ENCODE measurements at places on chromosomes 5 and 9.

DNA sequence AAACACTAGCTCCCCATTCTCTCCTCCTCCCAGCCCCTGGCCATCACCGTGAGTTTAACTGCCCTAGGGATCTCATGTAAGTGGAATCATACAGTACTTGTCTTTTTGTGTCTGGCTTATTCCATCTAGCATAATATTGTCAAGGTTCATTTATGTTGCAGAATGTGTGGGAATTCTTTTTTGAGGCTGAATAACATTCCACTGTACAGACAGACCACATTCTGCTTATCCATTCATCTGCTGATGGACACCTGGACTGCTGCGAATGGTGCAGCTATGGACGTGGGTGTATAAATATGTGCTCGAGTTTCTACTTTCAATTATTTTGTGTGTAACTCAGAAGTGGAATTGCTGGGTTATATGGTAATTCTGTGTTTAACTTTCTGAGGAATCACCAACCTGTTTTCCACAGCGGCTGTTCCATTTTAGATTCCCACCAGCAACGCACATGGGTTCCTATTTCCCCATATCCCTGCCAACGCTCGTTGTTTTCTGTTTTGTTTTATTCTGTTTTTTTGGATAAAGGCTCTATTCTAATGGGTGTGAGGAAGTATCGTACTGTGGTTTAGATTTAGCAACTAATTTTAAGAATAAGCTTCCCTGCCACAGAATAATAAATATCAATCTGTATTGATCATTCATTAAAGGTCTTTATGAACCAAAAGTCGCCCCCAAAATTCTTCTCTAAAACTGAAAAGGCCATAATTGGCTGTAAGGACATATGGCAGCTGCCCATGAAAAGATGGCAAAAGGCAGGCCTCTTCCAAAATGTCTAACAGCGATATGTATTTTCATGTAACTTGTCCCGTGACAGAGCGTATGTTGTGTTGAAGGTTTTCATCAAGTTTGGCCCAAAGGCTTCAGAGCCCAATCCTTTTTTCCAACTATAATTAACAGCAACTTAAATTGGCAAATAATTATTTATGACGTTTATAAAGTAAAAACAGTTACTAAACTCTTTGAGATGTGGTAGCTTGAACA, 70.3 kb downstream of the DAP start:
- no peak for DNase-seq

- DNase-seq = no peak
Measured at GRCh38 chr5:143350751-143351602, 52.5 kb downstream of the NR3C1 start.

DNA sequence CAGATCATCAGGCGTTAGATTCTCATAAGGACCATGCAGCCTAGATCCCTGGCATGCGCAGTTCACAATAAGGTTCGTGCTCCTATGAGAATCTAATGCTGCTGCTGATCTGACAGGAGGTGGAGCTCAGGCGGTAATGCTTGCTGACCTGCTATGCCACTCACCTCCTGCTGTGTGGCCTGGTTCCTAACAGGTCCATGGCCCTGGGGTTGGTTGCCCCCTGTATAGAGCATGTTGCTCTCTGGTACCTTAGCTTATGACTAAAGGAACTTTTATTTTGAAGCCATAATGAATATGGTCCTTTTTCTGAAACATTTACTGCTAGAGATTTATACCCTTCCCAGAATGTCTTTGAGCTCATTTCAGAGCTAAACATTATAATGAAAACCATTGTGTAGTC, 3.1 kb downstream of the MAN2A1 start:
- no peak for DNase-seq

- DNase-seq = no peak
Measured at GRCh38 chr5:179119415-179120170, 59.4 kb downstream of the ZNF354C start.

- no peak for DNase-seq
Measured at GRCh38 chr5:67591491-67591890, 394.9 kb upstream of the CD180 start.

DNA sequence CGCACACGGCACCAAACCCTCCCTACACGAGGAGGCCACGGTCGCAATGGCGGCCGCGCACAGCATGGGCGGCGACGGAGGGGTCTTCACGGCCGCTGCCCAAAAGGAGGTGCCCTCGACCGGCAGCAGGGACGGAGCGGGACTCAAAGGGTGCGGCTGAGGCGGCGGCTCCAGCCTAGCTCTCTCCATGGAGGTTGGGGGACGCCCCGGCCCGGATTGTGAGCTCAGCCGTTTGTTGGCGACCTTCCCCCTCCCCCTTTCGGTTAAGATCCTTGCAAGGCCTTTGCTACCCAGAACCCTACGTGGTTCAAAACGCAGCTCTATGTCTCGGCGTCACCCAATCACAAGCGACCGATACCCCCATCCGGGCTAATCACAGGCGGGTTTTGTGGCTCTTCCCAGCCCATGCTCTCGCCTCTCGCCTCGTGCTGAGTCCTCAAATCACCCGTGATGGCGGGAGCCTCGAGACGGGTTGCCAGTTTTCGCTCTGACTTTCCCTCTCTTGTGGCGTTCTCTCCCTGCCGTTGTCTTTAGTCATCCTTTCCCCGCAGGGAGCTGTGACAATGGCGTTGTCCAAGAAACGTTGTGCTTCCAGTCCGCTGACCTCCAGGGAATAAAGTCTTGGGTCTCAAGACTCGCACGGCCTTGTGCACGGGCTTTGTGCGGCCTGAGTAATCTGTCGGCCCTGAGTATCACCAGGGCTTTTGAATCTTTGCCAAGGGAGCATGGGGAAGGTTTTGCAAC, 19.5 kb downstream of the C5orf52 start:
- DNase-seq = no peak

GRCh38 chr9:104144336-104144735, 50.2 kb downstream of the SMC2 start:
- DNase-seq = no peak

DNA sequence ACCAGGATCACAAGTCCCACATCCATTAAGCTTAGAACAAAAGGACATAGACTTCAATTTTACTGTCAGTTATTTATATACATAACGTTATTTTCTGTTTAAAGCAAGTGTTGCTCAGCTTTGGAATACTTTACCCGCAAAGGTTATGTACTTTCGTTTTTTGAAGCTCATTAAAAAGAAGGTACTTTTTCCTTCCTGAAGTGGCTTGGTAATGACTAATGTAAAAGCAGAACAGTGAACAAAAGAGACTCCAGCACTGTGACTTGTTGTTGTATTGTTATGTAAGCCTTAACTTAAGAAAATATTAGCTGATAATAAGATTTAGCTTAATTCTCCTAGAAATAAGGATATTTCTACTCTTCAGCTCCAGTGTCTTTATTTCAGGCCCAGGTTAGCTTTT, 97.3 kb upstream of the SLCO6A1 start:
- DNase-seq = no peak

DNA sequence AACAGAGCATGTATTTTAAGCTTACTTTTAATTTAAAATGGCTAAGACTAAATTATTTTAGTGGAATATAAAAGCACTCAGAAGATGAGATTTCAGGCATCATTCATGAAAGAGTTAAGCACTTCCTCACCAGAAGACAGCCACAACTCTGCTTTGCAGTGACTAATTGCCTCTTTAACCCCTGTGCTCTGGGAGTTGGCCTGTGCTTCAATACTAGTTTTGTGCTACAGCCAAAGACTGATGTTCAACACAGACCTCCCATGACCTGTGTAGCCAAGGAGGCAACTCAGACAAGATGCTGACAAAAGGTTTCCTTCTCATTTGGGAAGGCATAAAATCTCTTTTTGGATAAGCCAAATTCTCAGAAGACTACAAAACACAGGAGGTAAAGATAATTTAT, 353.5 kb downstream of the FBXL17 start:
- no peak for DNase-seq

DNA sequence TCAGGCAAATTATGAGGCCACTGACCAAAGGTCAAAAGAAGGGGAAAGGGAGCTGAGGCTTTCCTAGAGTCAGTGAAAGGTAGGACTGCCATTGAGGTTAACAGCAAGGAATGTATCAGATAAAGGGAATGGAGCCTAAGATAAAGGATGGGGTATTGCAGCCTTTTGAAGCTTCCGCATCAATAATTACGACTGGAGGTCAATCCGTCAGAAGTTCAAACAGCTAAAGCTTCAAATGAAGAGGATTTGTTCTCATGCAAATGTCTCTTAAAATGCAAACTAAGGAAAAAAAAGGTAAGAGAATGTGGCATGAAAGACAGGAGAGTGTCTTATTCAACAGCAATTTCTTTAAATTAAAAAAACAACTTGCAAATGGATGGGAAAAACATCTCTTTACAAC, 341.1 kb upstream of the RGMB start:
- DNase-seq = no peak

- DNase-seq = no peak
Measured at GRCh38 chr9:123712399-123712798, 217.5 kb downstream of the DENND1A start.

GRCh38 chr9:96514108-96514799, 64.3 kb downstream of the HABP4 start:
- no peak for DNase-seq

GRCh38 chr9:6502399-6502798, 89.4 kb downstream of the UHRF2 start:
- DNase-seq = no peak

- DNase-seq = no peak
Measured at GRCh38 chr9:72187121-72187695, 38.0 kb downstream of the GDA start.

- DNase-seq = no peak
Measured at GRCh38 chr9:114084282-114085073, 6.4 kb upstream of the AMBP start.

DNA sequence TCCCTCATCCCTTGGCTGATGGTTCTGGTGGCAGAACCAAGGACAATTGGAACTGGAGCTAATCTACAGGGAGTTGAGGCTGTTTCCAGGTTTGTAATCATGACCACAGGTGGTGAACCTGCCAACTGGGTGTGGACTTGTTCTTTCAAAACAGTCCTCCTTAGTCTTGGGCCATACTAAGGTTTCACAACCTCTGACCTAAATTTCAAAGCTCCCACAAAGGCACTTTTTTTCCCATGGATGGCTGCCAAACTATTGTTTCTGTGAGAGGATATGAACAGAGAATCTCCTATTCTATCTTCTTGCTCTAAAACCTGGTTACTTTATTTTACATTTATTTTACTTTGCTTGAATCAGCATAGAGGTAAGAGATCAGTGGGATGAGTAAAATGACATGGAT, 106.5 kb upstream of the IZUMO3 start:
- DNase-seq = no peak

DNA sequence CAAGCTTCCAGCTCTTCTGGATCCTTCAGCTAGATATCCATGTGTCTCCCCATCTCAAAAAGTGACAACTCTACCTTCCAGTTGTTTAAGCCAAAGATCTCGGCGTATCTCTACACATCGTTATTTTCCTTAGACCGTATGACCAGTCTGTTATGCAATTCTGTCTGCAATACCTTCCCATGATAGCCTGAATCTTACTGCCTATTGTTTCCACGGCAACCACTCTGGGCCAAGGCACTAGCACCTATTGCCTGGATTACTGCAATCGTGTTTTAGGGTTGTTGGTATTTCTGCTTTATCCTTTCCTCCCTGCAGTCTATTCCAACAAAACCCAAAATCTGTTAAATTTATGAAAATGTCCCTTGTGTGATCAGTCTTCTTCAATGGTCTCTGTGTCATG, 448.4 kb downstream of the MTRR start:
- DNase-seq = no peak

DNA sequence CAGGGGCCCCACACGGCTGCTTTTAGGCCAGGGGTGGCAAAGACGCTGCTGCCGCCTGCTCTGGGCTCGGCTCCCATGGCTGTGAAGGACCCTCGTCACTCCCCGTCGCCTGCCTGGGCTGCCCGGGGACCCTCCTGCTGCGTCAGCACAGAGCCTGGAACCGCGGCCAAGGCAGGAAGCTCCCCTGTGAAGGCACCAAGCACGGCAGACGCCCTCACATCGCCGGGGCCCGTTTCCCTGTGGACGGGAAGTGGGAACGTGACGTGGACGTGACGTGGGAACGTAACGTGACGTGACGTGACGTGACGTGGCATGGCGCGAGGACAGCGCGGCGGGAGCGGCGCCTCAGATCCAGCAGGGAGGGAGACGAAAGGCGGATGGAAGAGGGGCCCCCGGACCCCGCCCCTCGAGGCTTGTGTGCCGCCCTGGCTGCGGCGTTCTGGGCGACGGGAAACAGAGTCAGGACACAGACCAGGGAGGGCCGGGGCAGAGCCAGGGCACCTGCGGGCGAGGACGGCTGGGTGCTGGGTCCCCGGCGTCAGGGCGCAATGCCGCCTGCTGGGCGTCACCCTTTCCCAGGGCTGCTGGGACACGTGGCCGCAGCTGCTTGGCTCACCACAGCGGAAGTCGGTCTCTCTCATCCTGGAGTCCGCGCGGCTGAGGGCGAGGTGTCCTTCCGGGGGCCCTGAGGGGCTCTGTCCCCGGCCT, 53.1 kb downstream of the MRPL36 start:
- no peak for DNase-seq

- no peak for DNase-seq
Measured at GRCh38 chr9:12464910-12465512, 228.2 kb upstream of the TYRP1 start.

- no peak for DNase-seq
Measured at GRCh38 chr5:173967241-173967640, 21.7 kb upstream of the C5orf47 start.

GRCh38 chr5:120901199-120901598, 437.1 kb downstream of the PRR16 start:
- DNase-seq = no peak

GRCh38 chr5:145924849-145925248, 11.5 kb upstream of the SH3RF2 start:
- DNase-seq = no peak

DNA sequence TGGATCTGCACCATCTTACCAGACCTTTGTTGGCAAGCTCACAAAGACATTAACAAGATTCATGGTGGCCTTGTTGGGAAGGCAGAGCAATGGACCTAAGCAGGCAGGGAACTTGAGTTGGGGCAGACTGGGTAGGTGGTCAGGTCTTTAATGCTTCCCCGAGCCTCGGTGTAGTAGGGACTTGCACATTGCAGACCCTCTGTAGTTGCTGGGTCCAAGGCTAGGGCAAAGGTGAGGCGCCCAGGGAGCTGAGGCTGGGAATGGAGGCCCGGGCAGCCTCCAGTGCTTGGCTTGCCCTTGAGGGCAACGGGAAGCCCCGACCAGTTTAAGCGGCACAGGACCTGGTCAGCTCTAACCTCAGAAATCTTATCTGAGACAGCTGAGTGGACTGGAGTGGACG, 24.1 kb downstream of the NKX2-5 start:
- no peak for DNase-seq

GRCh38 chr5:139296862-139297326, 3.4 kb downstream of the MATR3 start:
- DNase-seq = no peak
